SW 1271 (cell line): ENCODE measurements at places on chromosomes 12 and 14.
A peak's percentile ranks its signal among the peaks of the same experiment; 100 is the strongest.

GRCh38 chr14:24282736-24283135 is 11.3 kb upstream of the RABGGTA start:
- no peak for DNase-seq

DNA sequence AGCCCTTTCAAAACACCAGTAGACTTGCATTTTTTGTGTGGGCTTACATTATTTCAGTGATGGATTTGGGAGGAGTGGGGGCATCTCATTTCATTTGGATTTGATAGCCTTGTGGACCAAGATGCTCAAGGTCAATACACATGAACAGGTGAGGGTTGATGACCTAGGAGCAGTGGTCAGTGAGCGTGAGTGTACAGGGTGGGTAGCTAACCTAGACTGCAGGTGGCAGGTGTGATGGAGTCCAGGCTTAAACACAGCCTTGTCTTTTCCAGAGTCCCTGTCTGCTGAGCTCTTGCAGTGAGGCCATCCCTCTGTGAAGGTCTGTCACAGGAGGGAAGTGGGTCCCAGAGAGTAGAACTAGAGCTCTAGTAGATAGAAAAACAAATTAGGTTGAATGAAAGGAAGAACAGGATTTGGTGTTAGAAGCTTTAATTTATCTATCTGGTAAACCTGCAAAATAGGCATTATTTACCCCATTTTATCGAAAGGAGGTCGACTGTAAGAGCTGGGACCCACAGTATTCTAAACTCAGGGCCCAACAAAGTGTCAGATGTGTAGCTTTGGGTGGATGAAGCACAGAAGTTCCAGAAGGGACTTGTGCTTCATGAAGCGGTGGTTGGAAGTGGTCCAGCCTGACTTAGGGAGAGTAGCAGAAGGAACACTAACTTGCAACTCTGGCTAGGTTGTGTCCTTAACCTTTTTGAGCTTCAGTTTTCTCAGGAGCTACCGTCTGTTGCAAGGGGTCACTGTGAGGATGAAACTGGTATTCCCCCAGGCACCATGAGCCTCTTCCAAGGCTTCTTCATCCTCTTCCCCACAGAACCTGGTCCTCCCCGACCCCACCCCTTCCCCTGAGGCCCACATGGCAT is 18.2 kb downstream of the RPS6KL1 start:
- DNase-seq, result no peak

- DNase-seq, result no peak
Measured at GRCh38 chr14:104214431-104215218, 76.2 kb downstream of the KIF26A start.

DNA sequence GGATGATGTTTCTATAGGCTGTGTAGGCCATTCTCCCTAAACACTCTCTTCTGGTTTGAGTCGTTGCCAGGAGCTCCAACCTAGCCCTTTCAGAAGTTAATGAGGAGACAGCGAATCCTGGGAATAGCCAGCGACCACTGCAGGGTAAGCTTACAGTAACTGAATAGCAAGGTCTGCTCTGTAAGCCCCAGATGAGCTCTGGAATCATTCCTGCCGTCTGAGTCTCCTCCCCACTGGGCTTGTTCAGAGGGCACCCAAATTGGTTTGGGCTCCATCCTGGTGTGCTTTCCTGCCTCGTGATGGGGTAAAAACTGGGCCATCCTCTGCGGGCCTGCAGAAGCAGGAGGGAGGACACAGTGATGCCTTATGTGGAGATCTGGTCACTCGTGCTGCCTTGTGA is 43.3 kb upstream of the EMP1 start:
- no peak for DNase-seq

- DNase-seq, result no peak
Measured at GRCh38 chr12:5138845-5139244, 95.2 kb downstream of the KCNA5 start.

DNA sequence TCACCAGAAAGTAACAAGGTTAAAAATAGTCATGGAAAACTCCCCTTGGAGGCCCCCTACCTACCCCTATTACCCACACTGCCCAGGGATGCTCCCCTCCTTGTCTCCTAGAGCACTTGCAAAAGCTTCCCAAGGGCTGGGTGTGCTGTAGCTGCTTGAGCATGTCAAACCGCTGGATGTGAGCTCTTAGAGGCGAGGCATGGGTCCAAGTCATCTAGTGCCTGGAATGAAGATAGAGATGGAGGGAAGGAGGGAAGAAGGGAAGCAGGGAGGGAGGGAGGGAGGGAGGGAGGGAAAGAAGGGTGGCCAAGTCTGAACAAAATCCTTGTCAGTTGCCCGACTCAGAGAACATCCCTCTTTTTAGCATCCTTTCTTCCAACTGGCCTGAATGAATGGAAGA is 43.1 kb downstream of the LTBP2 start:
- no peak for DNase-seq

- DNase-seq, result no peak
Measured at GRCh38 chr12:104588921-104589590, 132.3 kb downstream of the CHST11 start.

GRCh38 chr12:7460375-7461259 is 16.7 kb upstream of the CD163L1 start:
- DNase-seq, result peak; percentile 18

- DNase-seq, result no peak
Measured at GRCh38 chr14:42513837-42514236, 907.2 kb downstream of the LRFN5 start.

DNA sequence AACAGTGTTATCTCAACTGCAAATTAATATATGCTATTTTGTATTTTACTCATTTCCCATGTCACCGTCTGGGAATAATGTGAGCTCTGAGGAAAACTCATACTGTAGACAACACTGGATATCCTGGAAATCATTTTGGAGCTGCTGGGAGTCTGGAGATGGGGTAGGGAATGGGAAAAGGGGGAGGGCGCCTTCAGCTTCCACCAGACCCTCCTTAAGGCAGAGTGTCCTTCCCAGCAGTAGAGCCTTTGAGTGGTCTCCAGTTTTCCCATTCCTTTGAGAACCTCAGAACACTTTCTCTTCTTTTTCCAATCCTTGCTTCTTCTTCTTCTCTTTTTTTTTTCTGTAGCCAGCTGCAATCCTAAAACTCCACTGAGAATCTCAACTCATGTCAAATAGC is 5.4 kb upstream of the LRIG3 start:
- DNase-seq, result no peak

DNA sequence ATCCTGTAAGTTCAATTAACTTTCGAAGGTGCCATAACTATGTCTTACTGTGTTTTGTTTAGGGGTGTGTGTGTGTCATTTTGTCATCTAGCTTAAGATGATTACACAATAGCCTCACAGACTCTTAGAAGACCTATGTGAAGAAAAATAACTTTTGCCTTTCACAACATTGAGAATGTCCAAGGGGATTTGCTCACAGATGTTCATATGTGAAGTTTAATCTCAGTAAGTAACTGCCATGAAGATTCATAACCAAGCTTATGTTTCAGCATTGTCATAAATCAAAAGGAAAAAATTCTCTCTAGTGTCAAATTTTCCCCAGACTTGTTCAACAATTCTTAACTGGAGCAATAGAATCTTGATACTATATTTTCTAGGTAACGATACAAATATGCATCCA is 226.1 kb upstream of the PRKD1 start:
- no peak for DNase-seq

DNA sequence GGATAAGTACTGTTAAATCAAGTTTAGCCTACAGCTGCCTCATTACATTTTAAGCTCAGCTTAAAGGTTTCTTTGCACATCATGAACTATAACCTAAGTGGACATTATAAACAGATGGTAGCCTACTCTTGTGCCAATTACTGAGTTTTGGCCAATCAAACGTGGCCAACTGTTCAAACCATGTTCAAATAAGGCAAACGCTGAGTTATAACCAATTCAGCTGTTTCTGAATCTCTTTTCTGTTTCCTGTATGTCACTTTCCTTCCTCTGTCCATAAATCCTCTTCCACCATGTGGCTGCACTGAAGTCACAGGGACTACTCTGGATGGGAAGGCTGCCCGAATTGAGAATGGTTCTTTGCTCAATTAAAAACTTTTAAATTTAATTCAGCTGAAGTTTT is 98.4 kb downstream of the BCAT1 start:
- DNase-seq, result no peak

DNA sequence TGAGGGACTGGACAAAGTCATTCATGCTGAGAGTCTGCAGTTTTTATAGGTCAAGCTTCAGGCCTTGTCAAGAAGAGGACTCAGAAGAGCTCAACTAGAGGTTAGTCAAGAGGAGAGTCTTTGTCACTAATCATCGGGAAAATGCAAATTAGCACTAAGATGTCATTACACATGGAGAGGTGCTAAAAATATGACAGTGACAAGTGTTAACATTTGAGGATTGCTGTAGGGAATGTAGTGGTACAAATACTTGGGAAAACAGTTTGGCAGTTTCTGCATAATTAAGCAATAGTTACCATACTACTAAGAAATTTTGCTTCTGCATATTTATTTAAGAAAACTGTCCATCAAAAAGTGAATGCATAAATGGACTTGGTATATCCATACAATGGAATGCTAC is 60.9 kb upstream of the CSRP2 start:
- no peak for DNase-seq

DNA sequence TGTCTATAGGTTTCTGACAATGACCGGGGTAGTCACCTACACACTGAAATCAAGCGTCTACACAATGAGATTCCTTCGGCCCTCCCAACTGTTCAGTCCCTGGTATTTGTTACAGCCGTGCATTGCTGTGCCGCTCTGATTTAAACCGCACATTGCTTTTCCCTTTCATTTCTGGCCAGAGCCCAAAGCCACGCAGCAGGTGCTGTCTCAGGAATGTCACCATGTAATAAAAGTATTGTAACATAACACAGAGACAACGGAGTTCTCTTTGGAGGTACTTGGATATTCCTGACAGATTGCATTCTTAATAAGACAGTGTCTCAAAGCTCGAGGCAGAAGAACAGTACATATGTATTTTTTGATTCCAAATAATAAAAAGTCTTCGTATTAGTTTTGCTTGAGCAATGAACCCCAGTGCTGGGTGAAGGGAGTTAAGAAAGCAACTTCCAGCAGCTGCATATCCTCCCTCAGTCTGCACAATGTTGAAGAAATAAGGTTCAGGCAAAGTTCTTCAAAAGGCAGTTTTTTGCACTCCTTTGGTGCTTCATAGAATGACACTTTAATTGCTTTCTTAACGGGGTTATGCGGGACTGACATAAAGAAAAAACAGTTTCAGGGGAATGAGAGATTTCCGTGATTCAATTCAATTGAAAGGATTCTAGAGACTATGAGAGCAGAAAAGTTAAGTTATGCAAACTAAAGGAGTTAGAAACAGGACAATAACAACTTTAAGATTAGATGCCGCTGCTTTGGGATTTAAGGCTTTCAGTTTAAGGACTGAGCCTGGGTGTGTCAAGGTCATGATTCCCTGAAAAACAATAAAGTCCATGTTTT is 288.7 kb upstream of the FLRT2 start:
- no peak for DNase-seq

DNA sequence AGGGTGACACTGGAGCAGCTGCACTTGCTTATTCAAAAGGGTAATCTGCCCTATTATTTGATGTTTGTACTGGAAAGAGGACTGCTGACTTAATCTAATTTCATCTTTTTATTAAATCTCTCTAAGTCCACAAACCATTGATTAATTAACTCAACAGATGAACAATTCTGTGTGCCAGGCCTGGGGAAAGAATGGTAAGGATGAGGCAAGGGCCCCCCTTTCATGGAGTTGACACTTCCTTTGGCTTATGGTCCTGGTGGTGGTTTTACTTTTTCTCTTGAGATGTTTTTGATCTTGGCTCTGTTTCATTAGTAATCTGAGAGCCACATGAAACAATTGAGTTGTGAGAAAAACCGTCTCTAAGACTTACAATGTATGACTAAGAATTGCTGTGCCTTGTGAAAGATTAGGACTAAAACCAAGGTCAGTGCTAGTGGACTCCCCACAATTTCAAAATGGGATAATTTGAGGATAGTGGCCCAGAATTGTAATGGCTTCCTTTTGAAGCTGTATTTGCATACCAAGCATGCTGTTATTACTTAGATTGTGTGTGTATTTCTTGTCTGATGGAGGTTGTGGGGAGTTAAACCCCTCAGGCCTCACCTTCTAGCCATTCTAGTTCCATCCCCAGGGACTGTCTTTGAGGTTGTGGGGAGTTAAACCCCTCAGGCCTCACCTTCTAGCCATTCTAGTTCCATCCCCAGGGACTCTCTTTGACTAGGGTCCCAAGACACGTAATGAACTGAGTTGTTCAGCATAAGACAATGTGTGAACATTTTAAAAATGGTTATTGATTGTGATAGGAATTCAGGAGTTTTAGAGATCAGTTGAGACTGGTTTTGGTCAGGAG is 52.5 kb upstream of the EVL start:
- DNase-seq, result no peak

DNA sequence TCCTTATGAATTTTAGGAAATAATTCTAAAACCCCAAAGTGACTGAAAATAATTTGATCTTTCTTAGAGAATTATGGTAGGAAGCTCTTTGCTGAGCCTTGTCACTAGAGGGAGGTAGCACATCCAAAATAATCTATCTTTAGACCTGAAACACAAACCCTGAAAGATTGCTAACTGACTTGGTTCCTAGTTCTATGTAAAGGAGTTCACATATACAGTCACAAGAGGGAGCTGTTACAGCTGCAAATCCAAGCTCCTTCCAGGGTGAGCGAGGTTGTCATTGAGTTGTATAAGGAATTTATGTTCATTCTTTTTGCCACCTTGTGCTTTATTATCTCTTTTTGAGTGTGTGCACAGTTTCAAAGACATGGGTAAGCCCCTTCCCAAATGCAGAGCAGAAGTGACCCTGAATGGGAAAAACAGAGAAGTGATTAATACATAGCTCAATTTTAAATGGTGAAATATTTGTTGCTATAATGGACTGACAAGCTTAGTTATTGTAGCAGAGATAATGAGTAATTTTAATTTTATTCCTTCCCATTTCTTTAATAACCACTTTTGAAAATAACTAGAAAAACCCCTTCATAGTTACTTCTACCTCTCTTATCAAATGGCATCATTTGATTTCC is 387.9 kb downstream of the DAD1 start:
- DNase-seq, result peak; percentile 84

GRCh38 chr12:31929027-31929526 is 30.1 kb upstream of the RESF1 start:
- no peak for DNase-seq

GRCh38 chr12:105888696-105889095 is 250.1 kb downstream of the NUAK1 start:
- DNase-seq, result no peak

DNA sequence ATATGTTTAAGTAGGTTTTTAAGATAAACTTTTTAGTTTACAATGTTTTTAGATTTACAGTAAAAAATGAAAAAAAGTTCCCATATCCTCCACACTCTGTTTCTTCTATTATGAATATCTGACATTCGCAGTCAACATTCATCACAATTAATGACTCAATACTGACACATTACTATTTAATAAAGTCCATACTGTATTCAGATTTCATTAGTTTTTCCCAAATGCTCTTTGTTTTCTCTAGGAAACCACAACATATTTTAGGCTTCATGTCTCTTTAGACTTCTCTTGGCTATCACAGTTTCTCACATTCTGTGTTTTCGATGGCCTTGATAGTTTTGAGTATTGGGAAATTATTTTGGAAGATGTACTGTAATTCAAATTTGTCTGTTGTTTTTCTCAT is 399.8 kb downstream of the SLC6A15 start:
- DNase-seq, result no peak
